ENCODE measurements at places on chromosomes 1 and 21.

DNA sequence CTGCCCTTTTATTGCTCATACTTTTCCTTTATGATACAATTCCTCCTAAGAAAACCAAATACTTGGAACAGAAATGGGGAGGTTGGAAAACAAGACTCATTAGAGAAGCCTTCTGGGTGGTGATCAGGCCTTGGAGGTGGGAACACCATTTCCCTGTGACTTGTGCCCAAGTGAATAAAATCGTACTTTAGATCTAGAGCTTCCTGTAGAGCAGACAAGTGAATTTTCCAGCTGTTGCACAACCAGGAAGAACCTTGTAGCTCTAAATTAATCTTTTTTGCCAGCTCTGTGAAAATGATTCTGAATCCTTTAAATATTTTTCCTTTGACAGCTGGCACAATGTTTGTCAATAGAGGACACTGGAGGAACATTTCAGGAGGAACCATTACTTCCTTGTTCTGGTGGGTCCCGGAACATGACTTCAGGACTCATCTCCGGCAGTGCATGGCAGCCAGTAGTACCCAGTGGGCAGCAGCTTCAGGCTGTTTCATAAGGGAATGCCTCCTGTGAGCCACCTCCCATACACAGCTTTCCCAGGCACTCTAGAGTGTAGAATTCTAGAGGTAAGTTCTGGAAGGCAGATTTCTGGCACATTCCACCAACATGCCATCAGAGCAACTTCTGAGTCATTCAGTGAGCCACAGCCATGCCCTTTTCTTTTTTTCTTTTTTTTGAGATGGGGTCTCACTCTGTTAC is 5.5 kb upstream of the SNAPIN start:
- no peak for DNase-seq

- DNase-seq, result no peak
Measured at GRCh38 chr1:172400722-172401105, 19.8 kb upstream of the C1orf105 start.

GRCh38 chr1:200938955-200939354 is 44.3 kb downstream of the INAVA start:
- DNase-seq, result no peak

GRCh38 chr1:198577444-198577843 is 37.0 kb upstream of the ATP6V1G3 start:
- DNase-seq, result no peak

DNA sequence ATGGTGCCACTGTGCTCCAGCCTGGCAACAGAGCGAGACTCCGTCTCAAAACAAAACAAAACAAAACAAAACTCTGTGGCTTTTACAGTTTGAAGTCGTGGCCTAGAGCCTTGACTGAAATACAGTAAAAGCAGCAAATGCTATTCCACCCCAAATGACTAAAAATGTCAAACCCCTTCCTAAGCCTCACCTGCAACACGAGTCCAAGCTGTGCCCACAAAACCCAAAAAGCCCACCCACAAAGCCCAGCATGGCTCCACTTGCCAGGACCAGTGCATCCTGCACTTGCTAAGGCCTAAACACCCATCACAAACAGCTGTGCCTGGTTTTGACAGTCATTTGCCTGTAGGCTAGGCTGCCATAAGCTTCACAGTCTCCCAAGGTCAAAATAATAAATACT is 21.3 kb downstream of the VAV3 start:
- DNase-seq, result peak; percentile 49

GRCh38 chr1:43822040-43822690 is 111.4 kb upstream of the ARTN start:
- DNase-seq, result no peak

DNA sequence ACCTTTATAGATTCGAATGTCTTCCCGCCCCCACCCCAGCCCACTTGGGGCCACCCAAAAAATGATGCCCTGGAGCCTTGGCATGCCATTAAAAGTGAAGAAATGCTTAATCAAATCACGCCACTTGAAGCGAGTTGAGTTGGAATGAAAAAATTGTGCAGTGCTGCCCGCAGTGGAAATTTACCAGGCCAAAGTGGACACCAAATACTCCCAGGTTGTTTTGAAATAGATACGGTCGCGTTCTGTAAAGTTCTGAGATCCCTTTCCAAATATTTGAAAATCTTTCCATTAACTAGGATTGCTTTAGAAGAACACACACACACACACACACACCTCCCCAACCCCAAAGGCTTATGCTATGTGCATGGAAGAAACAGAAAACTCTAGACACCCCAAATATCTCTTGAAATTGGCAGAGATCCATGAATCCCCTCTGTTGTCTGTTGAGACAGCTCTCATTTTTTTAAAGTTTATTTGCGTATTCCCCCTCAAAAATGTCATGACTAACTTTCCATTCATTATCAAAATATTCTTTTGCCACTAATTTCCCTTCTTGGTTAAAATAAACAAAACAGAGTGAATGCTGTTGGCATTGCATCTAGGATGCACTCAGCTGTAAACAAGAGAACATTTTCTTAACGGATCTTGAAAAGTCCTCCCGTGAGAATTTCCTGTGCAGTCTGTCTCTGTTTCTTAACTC is 142.3 kb upstream of the KCNE2 start:
- no peak for DNase-seq

All from CD4-positive, alpha-beta T cell treated with Interleukin-4 for 4 hours (primary cell).